ENCODE measurements at places on chromosomes 5 and 9.
A peak's percentile ranks its signal among the peaks of the same experiment; 100 is the strongest.

DNA sequence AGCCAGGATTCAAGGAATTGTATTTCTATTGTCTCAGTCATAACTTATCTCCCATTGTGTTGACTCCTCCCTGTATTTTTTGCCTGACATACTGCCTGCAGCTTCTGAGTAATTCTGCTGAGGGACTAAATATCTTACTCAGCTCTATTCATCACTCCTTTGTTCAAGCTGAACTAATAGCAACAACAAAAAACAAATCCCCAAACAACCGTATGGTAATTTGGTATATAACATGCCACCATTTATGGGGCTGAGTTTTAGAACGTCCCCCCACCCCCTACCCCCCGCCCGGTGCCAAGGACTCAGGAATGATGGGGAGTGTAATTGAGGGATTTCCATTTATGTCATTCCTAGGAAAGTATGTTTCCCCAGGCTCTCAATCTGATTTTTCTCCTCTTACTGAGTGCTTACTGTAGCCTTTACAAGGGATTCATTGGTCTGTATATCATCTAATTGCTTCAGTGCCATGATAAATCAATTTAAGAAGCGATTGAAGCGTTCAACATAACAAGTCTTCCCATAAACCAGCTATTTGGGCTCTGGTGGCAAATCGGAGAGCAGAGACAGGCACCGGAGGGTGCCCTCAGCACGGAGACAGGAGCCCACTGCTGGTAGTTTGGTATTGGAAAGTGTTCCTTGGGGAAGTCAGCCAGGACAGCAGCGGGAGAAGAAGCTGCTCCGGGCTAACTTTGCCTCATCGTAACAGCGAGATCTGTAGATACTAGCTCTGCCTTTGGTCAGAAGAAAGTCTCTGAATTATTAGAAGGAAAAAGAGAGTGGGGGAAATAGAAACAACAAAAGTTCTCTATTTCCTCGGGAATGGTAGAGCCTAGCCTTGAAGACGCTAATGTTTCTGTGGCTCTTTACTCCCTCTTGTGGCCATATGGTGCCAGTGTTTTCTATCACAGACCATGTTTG lies 40.7 kb upstream of the HSD17B4 start:
- DNase-seq = no peak

GRCh38 chr5:140393738-140394137 lies 7.9 kb upstream of the ANKHD1 start:
- DNase-seq = no peak

- no peak for DNase-seq
Observed at GRCh38 chr9:134773842-134774241, 106.8 kb upstream of the FCN2 start.

- DNase-seq = no peak
Observed at GRCh38 chr9:78397454-78397853, 100.5 kb downstream of the PSAT1 start.

GRCh38 chr9:37508834-37509206 lies 23.1 kb downstream of the POLR1E start:
- DNase-seq = no peak

DNA sequence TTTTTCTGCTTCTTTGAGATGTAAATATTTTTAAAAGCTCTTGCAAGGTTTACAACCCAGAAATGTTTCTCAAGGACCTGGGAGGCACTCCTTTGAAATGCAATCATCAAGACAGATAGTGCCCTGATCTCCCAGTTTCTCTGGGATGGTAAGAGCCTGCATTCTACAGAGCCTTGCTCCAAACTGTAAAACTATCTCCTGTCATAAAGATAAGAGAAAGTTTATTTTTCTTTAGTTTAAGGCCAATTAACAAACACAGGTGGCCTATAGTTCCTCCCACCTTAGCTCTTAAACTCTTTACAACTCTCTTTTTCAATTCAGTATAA lies 1231.1 kb upstream of the NUDT12 start:
- no peak for DNase-seq

DNA sequence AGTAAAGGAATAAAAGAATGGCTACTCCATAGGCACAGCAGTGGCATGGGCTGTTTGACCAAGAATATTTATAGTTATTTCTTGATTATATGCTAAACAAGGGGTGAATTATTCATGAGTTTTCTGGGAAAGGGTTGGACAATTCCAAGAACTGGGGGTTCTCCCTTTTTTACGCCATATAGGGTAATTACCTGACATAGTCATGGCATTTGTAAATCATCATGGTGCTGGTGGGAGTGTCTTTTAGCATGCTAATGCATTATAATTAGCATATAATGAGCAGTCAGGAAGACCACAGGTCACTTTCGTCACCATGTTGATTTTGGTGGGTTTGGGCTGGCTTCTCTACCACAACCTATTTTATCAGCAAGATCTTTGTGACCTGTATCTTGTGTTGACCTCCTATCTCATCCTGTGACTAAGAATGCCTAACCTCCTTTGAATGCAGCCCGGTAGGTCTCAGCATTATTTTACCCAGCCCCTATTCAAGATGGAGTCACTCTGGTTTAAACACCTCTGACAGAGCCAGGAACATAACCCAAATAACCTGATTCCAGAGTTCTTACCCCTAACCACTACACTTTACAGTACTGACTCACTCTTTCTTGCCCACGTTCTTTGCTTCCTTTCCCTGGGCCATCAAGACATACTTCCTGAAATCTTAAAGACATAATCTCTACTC lies 25.0 kb upstream of the MRPS30 start:
- DNase-seq = no peak

- DNase-seq = no peak
Observed at GRCh38 chr5:109825450-109825849, 135.7 kb downstream of the MAN2A1 start.

GRCh38 chr5:109784687-109785086 lies 95.0 kb downstream of the MAN2A1 start:
- DNase-seq = no peak

DNA sequence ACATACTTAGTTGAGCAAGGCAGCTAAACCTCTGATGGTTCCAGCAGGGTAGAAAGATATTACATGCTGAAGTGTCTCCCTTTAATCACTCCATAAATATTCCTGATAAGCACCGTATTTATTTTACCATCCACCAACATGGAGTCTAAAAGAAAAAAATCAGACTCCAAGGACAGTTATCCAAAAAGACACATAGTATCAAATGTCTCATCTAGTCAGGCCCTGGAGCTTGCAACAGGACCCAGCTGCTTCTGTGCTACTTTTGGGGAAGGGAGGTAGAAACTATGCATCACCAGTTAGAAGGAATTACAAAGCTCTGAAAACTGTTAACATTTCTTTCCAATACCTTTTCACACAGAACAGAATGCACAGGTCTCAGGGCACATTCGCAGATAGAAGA lies 88.1 kb downstream of the S1PR3 start:
- no peak for DNase-seq

- peak; percentile 56 for DNase-seq
Observed at GRCh38 chr5:9059920-9060691, 485.8 kb downstream of the SEMA5A start.

DNA sequence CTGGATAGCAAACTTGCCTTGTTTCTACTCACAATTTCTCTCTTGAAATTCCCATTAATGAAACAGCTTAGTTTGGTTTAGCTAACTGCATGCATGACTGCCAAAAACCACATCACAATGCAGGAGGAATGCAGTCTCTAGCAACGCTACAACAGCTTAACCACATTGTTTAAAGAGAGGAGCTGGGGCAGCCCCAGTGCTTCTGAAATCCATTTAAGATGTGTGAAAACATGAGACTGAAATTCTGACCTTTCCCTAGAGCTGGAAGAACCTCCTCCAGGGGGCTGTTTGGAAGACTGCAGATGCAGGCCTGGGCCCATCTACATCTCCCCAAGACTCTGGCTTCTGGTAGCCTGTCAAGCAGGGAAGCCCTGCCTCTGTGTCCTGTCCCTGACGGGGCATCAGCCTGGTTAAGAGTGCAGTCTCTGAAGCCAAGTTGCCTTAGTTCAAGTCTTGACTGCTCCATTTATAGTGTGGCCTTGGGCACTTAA lies 157.1 kb downstream of the ZNF462 start:
- peak; percentile 86 for DNase-seq

DNA sequence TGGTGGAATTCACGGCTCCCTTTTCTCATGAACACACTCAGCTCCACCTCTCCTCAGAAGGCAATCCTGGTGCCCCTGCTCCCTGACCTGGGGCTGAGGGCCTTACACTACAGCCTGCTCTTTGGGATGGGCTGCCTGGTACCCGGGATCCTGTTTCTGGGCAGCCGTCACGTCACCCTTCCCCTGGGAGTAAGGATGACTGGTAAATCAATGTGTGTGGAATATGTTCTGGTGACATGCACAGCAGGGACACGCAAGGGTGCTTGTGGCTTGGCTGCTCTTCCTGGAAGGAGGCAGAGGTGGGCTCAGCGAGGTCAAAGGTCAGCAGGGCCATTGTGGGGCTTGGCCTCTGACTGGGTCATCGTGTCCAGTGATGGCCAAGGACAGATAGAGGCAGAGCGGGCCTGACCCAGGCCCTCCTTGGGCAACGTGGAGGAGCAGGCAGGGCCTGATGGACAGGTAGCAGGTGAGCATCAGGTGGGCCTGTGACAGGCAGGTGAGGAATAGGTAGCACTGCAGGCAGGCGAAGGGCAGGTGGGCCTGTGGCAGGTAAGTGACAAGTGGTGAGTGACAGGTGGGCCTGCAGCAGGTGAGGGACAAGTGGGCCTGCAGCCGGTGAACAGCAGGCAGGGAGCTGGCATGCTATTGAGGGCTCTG lies 399.4 kb upstream of the IRX4 start:
- DNase-seq = no peak

DNA sequence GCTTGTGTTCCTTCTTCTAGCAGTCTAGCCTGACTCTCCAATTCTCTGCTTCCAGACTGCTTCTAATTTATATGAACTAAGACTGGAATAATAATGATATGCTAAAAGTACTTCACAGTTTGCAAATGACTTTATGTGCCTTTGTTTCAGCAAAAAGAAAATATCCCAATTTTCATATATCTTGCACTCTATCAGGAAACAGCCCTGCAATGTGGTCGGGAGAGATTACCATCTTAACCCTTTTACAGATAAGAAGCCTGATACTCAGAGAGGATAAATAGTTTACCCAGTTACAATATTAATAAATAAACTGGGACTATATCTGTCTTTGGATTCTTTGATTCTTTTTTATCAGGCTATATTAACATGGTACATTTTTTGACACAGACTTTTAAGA lies 126.0 kb downstream of the CDC42SE2 start:
- DNase-seq = no peak

GRCh38 chr5:45252541-45252940 lies 443.6 kb downstream of the HCN1 start:
- no peak for DNase-seq

Measured in AG09319 (cell line).